Cardiac muscle cell (in vitro differentiated cells and primary cell): ENCODE measurements at places on chromosomes 1 and 21. TPM values are rescaled to one million over a fixed set of nuclear protein-coding genes. Genes with fewer than 3 reads are reported as not detected.

The HOOK1 gene
- 9.5 and 10.4 TPM in 2 replicates for total RNA-seq

The KCNN3 gene
- total RNA-seq, result 0.81 and 1.5 TPM in 2 replicates

The HES2 gene
- not detected in 2 replicates for total RNA-seq

The HRNR gene
- total RNA-seq, result not detected in 2 replicates

- peak; percentile 30 for DNase-seq
Measured at GRCh38 chr1:191579019-191579418, 579.2 kb upstream of the RGS18 start.

- no peak for DNase-seq
Measured at GRCh38 chr1:22866868-22867267, 105.8 kb downstream of the LACTBL1 start.

- no peak for DNase-seq
Measured at GRCh38 chr1:9728451-9729295, 77.1 kb downstream of the PIK3CD start.

DNA sequence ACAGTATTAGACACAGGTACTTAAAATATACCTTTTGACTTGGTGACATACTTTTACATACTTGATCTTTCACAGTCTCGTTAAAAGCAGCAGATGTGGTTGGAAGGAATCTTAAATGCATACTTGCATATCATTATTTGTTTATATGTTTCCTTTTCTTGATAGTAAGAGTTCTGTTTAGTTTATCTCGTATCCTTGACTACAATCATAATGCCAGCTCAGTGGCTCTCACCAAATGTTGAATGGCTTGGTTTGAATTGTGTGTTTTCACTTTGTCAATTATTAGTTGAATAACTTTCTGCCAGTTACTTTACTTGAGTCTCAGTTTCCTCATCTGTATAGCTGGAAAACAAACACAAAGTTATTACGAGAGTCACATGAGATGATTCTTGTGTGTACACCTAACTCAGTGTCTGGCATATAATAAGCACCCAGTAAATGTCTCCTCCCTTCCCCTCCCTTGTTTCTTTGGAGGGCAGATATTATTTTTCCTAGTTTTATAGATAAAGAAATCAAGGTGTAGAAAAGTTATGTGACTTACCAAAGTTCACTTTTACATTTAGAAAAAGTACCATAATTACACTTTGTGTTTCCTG is 131.6 kb upstream of the IVNS1ABP start:
- no peak for DNase-seq

DNA sequence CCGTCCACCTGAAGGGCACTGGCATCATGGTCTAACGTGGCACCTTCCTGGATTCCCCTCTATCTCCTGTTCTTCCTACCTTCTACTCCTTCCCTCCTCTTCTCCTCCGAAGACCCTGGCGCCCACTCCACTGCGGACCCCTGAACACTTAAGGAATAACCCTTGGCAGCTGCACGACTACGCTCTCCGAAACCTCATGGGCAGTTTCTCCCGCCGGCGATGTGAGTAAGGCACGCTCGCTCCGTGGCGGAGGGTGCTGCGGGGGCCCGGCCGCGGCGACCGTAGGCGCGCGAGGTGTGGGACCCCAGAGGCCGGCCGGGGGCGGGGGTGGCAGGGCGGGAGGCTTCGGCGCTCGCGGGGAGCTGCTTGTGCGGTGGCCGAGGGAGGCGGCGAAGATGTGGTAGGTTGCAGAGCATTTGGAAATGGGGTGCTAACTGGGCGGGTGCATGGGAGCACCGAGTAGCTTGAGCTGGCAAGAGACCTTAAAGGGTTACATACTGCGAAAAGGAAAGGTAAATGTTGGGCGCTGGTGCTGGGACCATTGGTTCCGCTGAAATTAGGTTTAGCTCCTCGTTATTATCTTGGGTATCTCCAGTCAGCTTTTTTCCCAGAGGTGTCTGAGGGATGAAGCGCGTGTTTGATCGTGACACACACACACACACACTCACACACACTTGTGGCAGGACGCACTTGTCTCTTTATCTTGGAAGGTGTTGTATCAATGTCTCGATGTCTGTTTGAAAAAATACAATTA is 876 bp downstream of the LRRC7 start:
- DNase-seq, result peak; percentile 15

DNA sequence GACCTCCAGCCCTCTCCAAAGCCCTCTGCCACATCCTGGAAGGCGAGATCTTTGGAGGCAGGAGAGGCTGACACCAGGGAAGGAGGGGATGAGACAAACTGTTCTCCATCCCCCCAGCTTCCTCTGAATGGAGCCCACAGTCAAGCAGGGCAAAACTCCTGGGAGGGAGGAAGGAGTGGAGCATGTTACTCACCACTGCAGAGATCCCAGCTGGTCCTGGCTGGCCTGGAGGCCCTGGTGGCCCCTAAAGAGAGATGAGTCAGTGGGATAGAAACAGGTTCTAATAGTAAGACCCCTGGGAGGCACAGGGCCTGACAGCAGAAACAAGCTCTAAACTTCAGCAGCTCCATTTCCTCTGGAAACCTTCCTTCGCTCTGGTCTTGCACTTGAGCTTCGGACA is 14.0 kb upstream of the PEF1 start:
- no peak for DNase-seq

- no peak for DNase-seq
Measured at GRCh38 chr21:18869104-18869503, 465.5 kb upstream of the TMPRSS15 start.
